ENCODE measurements at places on chromosomes 13 and 19. TPM values are rescaled to one million over a fixed set of nuclear protein-coding genes. Genes with fewer than 3 reads are reported as not detected.

DNA sequence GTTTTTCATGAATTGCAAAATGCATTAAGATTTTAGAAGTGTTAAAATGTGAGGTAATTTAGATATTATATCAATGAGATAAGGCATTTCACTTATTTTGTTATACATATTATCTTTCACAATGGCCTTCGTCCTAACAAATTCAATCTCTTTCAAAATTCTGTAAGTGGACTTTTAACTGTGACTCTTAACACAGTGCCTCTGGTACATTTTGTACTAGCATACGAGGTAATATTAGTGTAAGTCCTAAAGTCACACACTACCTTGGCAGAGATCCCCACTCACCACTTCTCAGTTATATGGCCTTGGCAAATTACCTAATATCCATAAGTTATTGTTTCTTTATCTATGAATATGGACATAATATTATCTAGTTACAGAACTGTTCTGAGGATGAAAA, 101.3 kb upstream of the SLITRK6 start:
- DNase-seq: no peak

DNA sequence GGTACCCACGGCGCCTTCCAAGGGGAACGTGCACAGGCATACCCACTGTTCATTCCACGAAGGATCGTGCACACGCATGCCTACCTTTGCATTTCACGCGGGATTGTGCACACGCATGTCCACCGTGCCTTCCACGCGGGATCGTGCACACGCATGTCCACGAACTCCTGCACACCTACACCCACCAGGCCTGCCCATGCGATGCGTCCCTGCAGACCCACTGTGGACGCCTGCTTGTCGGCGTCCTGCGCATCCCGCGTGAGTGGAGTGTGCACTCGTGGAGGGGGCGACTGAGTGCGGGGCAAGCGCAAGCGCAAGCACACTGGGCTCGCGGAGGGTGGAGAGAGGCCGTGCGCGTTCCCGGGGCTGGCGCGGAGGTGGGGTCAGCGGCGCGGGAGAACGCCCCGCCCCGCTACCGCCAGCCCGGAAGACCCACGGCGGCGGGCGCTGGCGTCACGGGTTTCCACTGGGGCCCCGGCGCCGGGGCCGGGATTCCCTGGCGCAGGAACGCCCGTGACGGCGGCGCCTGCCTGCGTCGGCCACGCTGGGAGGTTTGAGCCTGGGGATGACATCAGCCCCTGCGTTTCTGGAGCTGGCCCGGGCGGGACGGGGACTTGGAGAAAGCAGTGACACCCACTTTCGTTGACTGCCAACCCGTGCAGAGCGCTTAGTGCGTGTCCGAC, 18.7 kb downstream of the GADD45B start:
- DNase-seq: peak; percentile 92

Gene BST2
- total RNA-seq: 7.8 TPM

Gene ATXN8OS
- not detected for total RNA-seq

DNA sequence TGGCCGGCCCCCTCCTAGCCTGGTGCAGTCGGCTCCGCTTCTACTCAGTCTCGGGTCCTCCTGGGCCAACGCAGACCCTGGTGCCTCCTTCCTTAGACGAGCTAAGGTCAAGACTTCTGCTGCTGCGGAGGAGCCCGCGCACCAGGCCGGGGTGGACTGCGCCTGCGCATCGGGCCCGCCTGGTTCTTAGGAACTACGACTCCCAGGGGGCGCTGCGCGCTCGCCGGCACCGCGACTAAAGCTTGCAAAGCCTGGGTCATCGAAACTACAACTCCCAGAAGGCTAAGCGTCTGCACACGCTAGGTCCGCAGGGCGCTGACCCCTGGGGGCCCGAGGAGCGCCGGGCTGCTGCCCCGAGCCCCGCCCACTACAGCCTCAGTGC, at the start of gene ZNF835:
ZNF835 (minus strand) TSS at position 145 of the 382 bp plus-strand sequence. CDS start 6,559 bp downstream, outside the sequence.
- DNase-seq: peak; percentile 17

DNA sequence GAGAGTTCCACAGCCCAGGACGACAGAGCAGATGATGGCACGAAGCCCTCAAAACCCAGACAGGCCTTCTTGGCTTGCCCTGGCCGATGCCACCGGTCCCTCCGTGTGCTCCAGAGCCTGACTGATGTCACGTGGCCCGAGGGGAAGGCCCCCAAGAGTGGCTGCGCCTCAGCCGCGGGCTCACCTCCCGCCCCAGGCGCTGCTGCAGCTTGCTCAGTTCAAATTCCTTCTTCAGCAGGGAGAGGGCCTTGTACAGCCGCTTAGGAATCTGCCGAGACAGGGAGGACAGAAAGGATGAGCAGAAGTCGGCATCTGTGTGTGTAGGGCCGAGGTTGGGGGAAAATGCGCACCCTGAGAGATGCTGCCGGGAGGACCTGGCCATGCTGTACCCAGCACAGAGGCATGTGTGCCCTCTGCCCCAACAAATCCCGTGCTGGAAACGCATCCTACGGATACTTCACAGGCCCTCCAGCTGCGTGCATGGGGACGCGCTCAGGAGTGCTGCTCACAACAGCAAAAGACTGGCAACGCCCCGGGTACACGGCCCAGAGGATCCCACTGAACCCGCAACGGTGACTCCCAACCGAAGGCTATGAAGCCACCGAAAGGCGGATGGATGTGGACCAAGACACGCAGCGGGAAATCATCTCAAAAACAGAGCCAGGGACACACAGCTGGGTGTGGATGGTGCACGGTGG, 12.9 kb downstream of the LONP1 start:
- no peak for DNase-seq

All from fibroblast of villous mesenchyme (primary cell).